ENCODE measurements at places on chromosomes 5 and 9.

- DNase-seq, result no peak
These were observed 22.7 kb upstream of the CCDC180 start for GRCh38 chr9:97284798-97285197.

- DNase-seq, result no peak
These were observed 202.8 kb downstream of the SNX18 start for GRCh38 chr5:54720341-54720740.

DNA sequence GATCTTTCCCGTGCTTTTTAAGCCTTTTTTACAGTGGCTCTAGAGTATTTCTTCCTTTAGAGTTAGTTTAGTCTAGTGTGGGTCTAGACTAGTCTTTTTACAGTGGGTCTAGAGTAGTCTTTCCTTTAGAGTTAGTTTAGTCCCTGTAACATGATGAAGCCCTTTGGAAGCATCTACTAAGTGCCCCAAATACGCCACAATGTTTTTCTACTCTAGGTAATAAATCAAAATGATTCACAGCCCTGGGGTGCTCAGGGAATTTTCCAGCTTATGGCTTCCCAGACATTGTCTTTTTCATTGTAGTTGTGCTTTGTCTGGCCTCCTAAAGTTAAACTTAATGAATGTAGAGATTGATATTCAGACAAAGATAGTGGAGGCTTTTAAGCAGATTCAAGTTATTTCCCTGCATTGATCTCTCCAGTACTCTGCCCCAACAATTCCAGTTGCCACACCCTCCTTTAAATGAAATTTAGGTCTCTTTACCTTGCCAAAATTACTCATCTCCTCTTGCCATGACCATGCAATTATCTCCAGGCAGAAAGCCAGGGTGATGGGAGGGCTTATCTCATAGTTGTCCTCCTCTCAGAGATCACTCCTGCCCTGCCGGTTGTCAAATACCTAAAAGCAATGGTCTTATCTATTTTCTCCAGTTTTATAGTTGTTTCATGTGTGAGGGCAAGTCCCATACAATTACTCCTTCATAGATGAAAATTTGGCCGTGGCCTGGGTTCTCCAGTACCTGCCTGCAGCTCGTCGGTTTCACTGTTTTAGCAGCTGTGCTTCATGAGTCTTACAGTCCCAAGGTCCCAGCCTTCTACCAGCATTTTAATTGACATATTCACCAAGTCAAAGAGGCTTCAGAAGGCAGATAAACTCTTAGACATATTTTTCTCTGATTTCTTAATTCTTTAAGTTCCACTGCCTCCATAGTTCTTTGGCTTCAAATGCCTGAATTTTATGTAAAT is 794.0 kb upstream of the COX7C start:
- DNase-seq, result no peak

DNA sequence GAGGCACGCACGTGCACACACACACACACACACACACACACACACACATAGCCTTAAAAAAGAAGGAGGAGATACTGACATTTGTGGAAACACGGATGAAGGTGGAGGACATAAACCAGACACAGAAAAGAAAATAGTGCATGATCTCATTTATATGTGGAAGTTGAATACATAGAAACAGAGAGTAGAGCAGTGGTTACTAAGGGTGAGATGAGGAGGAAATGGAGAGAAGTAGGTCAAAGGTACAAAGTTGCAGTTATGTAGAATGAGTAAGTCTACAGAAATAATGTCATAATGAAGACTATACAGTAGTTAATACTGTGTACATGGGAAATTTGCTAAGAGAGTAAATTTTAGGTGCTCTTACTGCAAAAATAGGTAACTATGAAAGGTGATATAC is 412.2 kb upstream of the CDH9 start:
- no peak for DNase-seq

GRCh38 chr9:33270146-33270545 is 5.3 kb downstream of the CHMP5 start:
- DNase-seq, result no peak

DNA sequence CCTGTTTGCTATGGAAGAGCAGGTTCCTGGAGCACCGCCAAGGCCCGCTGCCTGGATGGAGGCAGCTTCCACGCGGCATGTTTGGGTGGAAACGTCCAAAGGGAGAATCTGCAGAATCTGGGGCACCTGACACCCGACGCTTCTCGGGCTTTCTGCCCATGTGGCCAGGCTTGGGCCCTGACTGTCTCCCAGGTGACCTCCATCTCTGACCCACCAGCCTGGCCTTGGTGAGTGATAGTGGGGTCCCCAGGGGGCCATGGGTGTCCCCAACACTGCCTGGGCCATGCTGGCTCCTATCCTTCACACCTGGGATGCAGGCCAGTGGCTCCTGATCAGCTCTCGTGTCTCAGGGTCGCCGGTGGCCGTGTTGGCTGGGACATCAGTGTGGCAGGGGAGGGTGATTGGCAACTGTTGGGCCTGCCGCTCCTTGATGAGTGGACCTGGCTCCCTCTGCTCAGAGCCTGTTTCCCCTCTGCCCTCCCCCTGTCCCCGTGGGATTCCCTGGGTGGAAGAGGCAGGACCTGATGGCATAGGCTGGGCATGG is 34.0 kb downstream of the GLT6D1 start:
- no peak for DNase-seq

DNA sequence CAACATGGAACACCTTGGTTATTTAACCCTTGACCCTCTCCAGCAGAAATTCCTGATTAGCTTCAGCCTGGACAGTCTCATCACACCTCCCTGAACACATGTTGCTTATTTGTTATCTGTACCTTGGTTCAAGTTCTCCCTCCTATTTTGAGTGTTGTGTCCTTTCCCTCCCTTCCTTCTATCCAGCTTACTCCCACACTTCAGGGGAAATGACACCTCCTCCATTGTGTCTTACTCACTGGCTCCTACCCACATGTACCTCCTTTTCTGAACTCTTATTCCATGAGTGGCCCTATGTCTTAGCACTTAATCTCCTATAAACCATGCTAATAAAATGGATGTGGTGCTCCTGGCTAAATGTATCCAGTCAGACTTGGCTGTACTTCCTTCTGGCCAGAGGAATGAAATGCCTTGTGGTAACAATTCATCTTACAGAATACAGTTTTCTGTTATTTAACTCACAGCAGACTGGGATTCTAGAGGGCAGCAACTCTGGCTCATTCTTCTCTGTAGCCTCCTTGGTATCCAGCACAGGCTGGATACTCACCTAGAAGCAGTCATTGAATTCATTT is 11.2 kb downstream of the LIX1 start:
- DNase-seq, result no peak

DNA sequence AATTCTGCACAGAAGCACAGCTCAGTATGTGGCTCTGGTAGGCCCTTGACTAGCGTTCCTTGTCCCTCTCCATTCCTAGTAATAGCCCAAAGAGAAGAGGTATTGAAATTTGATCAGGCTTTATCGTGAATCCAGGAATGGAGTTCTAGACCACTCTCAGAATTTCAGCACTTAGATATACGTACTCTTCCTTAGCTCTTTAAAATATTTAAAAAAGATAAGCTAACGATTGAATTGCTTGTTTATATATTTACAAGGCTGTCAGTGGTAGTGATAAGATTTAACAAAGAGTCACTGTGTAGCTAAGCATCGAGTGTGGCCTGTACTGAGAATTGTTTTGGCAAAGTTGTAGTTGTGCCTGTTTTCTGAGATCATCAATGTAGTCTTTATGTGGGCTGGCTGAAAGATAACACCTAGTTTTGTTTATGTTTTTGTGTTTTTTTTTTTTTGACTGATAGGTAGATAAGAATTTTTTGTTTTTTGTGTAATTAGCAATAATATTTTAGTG is 2.5 kb downstream of the KIAA1958 start:
- DNase-seq, result no peak

DNA sequence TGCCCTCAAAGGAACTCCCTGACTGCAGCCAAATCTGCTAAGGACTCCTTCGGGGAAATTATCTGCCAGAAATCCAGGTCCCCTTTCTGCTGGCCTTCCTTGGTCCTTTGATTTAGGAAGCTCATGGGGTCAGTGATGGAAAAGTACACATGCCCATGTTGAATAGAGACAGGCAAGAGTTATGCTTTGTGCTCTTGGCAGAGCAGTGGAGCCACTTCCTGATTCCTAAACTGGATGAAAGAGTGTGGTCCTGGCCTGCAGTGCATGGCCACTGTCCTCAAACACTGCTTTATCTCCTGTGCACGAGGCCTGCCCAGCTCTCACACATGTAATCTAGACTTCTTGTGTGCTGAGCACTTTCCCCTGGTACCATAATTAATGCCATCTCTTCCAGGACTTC is 2.0 kb upstream of the EBF1 start:
- no peak for DNase-seq

DNA sequence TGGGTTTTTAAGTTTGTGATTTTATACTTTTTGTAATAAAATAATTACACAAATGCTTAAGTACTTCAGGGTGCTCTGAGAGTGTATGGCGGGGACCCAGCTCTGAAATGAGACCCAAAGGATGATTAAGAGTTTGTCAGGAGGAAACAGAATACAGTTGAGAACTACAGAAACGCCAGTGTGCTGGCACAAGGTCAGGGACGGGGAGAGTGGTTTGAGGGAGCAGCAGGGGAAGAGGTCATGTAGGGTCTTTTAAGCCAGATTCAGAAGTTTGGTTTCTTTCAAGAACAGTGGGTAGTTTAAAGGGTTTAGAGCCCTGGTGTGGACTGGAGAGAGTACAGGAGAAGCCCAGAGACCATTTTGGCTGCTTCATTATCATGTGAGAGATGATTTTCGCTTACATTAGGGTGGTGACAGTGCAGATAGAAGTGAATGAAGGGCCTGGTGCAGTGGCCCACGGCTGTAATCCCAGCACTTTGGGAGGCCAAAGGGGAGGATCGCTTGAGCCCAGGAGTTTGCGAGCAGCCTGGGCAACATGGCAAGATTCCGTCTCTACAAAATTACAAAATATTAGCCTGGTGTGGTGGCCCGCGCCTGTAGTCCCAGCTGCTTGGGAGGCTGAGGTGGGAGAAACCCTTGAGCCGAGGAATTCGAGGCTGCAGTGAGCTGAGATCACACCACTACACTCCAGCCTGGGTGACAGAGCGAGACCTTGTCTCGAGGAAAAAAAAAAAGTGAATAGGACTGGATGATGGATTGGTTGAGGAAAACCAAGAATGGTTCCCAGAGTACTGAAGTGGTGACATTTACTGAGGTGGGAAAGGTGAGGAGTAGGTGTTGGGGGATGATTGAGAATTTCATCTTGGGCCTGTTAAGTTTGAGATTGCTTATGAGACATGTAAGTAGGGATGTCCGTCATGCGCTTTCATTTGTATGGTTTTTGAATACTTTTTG is 1.4 kb upstream of the ETF1 start:
- DNase-seq, result no peak

DNA sequence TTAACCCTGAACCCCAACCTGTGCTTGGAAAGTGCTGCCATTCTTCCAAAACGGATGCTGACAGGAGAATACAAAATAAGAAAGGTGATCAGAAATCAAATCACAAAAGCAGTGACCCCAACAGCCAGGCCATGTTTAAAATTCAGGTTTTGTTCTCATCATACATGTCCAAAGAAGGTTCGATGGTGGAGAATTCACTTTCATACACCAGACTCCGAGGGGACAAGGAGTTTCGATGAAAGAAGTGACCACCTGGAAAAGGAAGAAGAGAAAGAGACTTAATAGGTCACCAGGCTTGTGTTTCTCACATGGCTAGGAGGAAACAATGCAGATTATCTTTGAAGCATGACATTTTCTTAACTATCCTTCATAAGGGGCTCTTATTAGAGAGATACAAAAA is 12.5 kb upstream of the TBC1D9B start:
- no peak for DNase-seq

DNA sequence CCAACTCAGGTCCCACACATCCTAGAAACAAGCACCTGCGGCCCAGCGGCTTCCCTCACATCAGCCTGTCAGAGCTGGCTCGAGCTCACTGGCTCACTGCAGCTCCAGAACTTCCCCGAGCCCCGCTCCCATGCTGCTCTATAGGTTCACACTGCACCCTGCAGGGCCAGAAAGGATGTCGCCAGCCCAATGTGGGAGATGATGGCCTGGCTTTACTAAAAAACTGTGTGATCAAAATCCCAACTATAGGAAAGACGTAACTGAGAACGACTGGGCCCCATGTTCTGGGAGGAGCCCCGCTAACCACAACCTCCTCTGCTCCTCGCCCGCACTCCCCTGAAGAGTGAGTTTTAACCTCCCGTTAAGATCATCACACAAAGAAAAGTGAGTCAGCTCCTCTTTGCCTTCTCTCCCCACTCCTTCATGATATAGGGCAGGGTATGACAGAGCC is 4.6 kb downstream of the SURF4 start:
- DNase-seq, result peak; percentile 78

DNA sequence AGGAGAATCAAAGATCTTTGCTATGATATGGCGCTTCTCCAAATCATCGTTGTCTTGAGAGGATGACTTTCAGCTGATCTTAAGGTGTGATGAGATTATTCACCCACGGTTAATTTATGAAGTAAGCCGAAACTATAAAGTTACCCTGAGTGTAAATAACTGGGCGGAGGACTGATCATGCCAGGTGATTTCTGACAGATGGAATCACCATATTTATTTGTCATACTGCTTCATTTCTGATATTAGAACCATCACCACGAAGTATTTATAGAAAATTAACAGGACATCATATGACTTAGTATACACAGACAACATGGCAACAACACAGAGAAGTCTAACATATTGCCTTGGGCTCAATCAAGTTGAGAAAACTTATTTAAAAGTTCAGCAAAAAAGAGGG is 601.9 kb downstream of the RAB3C start:
- DNase-seq, result no peak

- DNase-seq, result no peak
These were observed 15.6 kb upstream of the FOXD1 start for GRCh38 chr5:73464016-73464745.

GRCh38 chr5:153938191-153938842 is 100.4 kb downstream of the FAM114A2 start:
- DNase-seq, result no peak

DNA sequence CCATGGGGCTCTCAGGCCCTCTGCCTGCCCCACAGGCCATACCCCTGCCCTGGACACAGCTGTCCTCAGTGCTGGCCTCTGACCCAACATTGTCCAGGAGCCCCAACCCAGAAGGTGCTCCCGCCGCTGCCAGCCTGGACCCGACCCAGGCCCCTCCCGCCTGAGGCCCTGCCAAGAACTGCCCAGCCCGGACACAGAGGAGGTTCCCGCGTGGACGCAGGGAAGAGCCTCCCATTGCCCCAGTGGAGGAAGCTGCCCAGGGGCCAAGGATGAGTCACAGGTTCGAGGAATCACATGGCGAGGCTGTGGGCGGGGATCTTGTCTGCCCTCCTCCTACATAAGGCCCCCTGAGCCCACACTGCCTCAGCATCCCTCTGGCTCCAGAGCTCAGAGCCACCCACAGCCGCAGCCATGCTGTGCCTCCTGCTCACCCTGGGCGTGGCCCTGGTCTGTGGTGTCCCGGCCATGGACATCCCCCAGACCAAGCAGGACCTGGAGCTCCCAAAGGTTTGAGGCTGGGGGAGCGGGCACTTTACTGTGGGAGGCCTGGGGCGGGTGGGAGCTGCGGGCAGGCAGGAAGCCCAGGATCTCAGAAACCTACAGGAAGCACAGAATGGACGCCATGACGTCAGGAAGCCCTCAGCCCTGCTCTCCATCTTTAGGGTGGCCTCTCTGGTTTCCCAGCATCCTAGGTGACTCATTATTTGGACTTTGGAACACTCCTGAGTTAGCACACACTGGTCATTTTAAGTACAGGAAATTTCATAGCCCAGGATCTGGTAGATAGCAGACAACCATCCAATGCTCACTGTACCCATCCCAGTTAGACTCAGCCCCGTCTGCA is at the start of gene PAEP:
Gene PAEP, plus strand, starts transcription at position 366 of the 844 bp plus-strand sequence.
- DNase-seq, result no peak

GRCh38 chr9:122032346-122032745 is 60.8 kb downstream of the TTLL11 start:
- DNase-seq, result no peak

Data from activated naive CD8-positive, alpha-beta T cell treated with anti-CD3 and anti-CD28 coated beads, Interleukin-2, amount 50 U/mL, for 24 hours (primary cell).